ENCODE measurements at places on chromosomes 12 and 14.

- DNase-seq = no peak
Measured at GRCh38 chr14:99616832-99617800, 13.1 kb upstream of the CCDC85C start.

DNA sequence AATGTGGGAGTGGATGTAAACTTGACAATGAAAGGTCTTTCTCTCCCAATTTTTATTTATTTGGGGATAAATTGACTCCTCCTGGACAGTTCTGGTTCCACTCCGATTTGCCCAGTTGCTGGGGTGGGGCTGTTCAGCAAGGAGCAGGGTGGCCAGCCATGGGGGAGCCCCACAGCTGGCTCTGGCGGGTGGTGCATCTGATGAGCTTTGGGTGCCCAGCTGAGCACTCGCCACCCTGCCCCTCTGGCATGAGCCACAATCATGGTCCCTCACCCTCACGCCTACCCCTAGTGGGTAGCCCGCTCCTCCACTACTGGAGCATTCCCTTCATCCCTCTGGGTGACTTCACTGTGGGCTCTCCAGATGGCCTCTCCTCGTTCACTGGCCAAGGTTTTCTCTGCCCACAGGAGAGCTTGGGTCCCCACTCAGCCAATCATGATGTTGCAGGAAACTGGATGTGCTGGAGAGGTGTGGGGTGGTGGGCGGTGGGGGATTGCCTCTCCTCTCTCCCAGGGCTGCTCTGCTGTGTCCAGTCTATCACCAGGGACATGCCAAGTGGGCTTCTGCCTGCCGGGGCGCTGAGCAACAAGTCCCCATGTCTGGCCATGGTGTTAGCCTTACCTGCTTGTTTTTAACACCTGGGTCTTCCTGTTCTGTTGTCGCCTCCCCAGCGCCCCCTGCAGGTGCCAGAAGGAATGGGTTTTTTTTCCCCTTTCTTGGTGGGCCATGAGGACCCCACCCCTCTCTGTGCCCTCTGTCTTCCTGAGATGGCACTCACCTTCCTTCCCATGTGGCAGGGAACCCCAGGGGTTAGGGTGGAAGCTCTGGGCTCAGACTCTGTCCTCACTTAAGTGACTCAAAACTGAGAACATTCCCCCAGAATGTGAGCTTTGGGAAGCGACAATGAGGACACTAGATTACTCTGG lies 3.4 kb downstream of the CYP46A1 start:
- DNase-seq = peak; percentile 39

DNA sequence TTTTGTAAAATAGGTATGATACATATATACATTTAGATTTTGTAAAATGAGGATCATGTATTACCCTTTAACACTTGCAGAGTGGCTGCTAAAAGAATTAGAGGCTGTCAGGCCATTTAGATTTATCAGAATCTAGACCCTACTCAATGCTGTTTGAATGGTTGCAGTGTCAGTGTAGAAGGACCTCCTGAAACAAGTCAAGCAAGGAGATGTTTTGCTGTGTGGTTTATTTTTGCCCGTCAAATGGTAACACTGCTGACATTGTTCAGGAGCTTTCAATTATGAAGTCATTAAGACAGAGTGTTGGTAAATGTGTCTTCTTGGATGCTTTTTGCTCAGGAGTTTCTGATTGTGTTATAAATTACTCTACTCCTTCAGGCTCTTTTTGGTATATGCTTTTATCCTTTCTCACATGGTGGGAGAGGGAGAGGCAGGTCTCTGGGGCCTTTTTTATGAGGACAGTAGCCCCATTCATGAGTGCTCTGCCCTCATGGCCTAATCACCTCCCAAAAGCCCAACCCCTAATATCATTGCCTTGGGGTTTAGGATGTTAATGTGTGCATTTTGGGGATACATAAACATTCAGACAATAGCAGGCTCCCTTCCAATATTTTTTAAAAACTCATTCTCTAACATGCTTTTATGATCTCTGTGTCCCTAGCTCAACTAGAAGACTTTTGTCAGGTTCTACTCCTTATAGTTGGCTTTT lies 16.5 kb downstream of the EID3 start:
- DNase-seq = no peak

DNA sequence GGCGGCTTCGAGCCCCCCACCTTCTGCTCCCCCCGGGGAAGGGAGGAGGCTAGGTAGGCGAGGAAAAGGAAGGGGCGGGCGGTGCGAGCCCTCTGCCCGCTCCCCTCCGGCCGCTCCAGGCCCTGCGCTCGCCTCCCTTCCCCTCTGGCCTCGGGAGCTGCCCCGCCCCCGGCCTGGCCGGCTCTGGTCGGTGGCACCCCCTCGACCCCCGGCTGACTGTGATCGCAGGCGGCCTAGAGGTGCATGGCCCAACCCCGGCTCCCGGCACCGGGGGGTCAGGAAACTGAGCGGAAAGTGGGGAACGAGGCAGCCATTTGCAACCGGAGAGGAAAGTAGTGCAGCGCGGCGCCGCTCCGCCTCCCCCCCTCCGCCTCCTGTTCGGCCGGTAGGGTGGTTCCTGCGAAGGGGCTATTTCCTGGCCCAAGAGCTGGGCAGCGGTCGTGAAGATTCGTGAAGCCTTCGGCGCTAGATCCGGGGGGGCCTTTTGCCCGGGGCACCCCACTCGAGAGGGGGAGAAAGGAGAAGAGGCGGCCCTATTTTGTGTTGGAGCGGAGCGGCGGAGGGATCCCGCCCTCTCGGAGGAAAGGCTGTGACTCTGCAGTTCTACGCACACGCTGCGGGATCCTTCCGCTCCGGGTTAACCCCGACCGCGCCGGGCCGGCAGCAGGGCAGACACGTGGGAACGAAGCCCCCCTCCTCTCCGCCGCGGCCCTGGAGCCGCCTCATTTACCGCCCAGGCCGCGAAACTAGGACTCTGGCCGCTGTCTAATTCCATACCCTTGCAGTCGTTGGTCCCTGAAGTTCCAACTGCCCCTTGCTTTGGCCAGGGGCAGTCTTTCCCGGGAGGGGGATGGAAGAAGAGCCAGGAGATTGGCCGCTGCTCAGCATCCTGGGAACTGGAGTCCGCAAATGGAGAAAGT lies at the start of gene KMT2D:
KMT2D (minus strand) TSS at position 558 of the 920 bp plus-strand sequence. CDS start 5,470 bp downstream, outside the sequence.
- peak; percentile 91 for DNase-seq

- DNase-seq = no peak
Measured at GRCh38 chr14:52124791-52125684, 56.2 kb upstream of the NID2 start.

DNA sequence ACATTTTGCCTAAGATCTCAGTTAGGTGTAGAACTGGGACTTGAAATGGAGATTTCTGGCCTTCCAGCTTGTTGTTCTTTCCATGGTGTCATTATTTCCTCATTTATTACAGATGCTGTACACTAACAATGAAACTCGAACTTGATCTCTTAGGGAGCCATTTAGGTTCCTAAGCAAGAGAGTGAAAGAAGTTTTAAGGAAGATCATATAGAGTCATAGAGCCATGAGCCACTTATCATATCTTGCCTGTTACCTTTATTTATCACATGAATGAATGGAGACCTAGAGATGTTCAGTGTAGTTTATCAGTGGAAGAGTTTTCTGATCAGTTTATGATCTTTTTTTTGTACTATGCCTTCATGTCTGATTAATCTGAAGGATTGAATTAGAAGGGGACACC lies 9.9 kb downstream of the HELB start:
- DNase-seq = no peak

GRCh38 chr14:99424306-99424877 lies 56.3 kb downstream of the SETD3 start:
- no peak for DNase-seq

- DNase-seq = no peak
Measured at GRCh38 chr12:96810477-96810876, 96.6 kb upstream of the NEDD1 start.

DNA sequence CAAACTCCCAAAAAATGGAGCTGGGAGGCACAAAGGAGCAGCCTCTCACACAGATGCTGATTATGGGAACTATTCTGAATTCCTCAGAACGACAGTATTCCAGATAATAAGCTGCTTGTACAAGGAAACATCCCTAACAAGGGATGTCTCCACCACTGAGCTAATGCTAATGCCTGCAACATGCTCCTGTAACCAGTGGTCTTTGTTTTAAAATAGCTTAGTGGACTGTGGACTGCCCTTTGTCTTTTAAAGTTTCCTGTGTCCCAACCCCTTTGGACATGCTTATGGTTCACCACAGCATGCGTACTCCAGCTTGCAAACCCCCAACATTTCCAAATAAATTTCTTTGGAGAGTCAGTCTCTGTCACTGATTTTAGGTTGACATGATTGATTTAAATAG lies 16.4 kb upstream of the PITPNM2 start:
- no peak for DNase-seq

- no peak for DNase-seq
Measured at GRCh38 chr14:103973354-103973753, 31.0 kb upstream of the RD3L start.

- DNase-seq = no peak
Measured at GRCh38 chr14:44405011-44405486, 102.0 kb downstream of the FSCB start.

DNA sequence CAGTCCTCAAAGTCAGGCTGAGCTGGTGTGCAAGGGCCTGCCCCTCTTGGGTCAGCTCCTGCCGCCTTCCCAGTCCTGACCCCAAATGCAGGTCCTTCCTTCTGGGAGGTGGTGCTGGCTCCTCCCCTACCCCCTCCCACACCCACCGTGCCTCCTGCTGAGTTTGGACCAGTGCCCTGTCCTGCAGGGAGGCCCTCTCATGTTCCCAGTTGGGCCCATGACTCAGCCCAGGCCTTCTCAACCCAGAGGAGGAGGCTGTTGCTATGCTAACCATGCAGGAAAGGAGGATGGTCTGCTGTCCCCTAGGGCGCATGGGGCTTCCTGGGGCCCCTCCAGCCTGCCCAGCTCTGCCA lies 4.4 kb downstream of the ZBTB42 start:
- no peak for DNase-seq

- no peak for DNase-seq
Measured at GRCh38 chr12:87952850-87953249, 76.4 kb downstream of the C12orf50 start.

DNA sequence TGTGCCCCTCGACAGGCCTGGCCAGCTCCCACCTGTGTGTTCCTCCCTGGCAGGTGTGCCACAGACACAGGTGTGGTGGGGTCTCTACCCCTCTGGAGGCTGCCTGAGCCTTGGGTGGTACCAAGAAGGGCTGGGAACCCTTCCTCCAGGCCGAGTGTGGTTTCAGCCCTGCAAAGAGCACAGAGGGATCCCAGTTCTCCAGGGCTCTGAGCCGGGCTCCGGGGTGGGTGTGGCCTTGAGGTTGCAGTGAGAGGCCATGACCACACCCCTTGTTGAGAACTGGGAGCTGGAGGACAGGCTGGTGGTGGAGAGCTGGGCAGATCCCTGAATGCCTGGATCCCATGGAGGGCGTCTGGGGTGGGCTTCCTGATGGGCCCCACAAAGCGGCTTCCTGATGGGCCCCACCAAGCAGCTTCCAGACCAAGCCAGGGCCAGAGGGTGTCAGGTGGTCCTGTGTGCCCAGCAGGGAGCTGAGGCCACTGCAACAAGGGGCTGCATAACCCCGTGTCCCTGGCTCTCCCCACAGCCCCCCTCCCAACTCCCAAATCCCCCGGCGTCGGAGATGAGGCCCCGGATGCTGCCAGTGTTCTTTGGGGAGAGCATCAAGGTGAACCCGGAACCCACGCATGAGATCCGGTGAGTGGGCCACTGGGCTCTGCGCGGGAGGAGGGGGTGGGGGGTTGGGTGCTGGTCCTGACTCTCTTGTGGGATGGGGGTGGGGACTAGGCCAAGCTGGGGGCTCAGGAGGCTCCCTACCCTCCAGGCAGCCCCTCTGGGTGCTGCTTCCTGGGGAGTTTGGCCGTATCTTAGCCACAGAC lies 16.6 kb downstream of the RFLNA start:
- no peak for DNase-seq

DNA sequence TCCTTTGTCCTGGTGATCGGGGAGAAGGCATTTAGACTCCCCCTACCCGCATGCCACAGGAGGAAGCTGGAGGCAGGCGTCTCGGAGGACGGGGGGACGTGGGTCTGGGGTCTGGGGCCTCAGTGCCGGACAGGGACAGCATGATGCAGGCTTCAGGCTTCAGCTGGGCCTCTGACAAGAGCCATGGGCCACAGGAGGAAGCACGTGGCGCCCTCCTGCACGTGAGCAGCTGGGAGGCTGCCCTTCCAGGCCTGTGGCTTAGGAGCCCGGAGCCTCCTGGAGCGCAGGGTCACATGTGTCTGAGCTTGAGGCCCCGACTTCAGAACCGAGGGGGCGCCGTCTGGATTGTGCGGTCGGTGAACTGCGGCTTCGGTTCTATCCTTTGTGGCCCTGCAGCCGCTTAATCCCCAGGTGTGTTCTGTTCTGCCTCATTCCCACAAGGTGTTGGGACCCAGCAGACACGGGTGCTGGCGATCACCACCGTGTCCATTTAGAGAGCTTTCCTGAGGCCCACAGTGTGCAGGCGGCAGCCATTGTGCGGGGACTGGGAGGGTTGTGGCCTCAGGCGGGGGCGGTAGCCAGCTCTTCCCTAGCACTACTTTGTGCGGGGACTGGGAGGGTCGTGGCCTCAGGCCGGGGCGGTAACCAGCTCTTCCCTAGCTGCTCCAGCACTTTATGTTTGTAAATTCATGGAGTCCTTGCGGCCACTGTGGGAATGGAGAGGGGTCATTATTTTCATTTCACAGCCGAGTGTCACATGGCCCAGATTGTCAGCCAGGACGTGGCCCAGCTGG lies 150.2 kb downstream of the ADGRD1 start:
- no peak for DNase-seq

GRCh38 chr12:75561921-75562320 lies 50.5 kb upstream of the KRR1 start:
- DNase-seq = no peak

DNA sequence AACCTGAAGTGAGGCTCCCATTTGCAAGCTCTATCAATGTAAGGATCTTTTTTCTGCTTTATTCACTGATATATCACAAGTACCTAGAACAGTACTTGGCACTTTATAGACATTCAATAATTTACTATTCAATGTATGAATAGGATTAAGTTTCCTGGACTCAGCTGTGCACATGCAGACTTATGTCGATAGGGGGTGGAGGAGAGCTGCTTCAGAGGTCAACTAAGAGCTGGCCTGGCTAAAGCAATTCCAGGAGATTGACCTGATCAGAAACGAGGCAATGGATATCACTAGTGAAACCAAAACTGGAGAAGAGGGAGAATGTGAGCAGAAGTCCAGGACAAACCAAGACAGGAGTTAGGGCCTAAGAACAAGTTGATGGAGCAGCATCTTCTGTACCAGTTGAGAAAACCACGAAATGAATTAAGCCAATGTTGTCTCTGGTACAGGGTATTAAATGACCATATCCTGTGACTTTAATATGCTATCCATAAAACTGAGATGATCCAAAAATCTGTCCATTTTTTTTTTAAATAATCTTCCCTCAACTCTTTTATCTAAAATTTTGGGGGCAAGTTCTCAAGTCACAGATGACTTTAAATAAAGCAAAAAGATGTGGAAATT lies 169.2 kb downstream of the PIK3C2G start:
- DNase-seq = peak; percentile 9

Data from activated CD4-positive, alpha-beta memory T cell treated with anti-CD3 and anti-CD28 coated beads for 36 hours (primary cell).